Sciatic nerve (tissue), 2 donors: ENCODE measurements at places on chromosomes 7 and 10.

GRCh38 chr10:35195361-35196306, 69.0 kb downstream of the CREM start:
- DNase-seq, result peak; percentile 84

GRCh38 chr7:115004121-115004520, 82.2 kb downstream of the MDFIC start:
- no peak for DNase-seq

- no peak for DNase-seq
Measured at GRCh38 chr10:74794531-74794930, 31.9 kb upstream of the KAT6B start.

DNA sequence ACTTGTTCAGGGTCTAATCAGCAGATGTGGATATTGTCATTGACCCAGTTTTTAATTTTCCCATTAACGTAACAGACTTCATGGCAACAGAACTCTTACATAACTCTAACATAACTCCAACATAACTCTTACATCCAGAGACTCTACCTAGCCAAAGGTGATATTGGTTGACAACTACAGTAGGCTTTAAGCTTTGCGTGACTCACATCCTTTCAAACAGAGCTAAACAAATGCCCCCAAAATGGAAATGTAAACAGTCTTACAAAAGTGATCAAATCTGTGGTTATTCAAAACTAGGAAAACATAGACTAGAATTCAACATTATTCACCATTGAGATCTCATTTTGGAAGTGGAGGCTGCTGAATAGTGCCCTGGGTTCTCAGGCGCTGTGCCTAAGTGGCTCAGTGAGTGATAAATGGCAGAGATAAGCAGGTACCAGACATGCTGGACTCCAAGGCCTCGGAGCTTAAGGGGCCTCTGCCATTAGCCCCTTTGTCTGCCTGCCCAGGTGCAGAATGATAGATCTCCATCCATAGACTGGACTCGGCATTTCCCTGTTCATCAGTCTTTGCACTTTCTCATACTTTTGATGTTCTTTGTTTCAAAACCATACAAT, 34.3 kb upstream of the BTBD16 start:
- DNase-seq, result no peak

DNA sequence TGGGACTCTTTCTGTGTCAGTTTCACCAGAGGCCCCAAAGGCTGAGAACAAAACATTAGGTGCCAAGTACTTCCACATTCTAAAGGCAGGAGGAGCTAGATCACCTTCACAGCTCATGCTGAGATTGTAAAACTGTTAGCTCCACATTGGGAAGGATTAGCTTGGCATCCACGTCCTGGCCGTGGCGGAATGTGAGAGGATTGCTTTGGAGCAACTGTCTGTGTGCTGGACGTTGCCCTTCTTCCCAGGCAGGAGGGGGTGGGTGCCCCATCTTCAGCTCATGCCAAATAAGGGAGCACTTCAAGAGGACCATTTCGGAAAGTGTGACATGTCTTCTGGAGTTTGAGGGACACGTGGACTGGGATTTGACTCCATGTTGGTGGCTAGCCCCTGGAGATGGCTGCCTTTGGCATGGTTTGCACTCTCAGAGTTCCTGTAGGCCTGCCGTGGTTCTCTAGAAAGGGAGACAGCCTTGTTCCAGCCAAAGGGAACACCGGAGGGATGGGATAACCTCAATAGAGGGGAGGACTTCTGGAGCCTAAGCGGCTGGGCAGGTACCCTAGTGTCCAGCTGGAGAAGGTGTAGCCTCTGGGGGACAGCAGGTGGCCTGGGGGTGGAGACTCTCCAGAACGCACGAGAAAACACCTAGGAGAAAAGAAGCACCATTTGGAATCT, 19.9 kb upstream of the FMC1 start:
- DNase-seq, result no peak
